Activated CD8-positive, alpha-beta memory T cell treated with anti-CD3 and anti-CD28 coated beads for 1 hour (primary cell): ENCODE measurements at places on chromosomes 7 and 10.

DNA sequence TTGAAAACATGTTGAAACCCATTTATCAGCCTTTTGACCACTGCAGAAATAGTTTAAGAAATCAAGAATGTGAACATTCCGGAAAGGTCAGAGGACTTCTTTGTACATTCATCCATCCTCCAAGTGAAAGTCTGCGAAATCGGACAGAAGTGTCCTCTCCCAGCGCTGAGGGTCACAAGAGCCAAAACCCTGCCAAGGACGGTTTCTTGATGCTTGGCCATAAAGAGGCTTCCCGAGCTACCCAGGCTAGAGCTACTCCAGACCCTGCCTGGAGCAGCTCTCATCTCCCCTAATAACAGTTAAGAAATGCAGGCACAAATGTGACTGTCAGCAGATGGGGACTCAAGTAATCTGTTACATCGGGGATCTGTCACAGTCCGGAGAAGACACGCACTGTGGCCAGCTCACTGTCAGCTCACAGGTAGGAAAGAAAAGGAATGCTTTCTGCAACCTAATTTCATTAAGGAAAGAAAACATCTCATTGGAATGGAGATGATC is 4.5 kb upstream of the CYTH3 start:
- no peak for DNase-seq

GRCh38 chr10:74738052-74738451 is 88.3 kb upstream of the KAT6B start:
- DNase-seq, result no peak

DNA sequence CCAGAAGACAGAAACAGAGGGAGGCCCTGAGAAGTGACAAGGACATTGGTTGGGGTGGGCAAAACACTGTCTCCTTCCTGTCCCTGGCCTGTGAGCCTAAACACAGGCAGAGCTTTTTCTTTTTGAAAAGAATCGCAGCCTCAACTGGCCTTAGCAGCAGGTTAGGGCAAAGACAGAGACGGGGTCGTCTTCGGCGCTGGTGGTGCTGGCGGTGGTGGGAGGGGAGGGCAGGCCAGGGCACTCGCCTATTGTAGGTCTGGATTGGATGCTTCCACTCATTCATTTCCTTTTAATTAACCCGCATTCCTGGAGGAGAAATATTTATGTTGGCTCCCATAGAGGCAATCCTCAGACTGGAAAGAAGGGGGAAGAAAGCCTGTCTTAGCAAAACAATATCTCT is 22.6 kb downstream of the WNT8B start:
- DNase-seq, result no peak

DNA sequence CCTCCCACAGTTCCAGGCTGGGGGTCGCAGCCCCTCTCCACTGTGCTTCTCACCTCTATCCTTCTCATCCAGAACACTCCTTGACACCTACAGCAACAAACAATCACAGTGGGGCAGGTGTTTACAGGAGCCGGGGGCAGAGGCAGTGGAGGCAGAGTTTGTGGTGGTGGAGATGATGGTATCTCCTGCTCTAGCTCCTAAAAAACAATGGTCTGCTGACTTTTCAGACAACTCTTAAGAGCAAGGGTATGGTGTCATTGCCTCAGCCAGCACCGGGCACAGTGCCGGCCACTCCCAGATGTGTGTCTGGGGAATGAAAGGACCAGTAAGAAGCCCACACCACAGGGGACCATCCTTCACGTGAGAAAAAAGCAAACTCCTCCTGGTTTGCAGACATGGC is 36.3 kb upstream of the ANTXRL start:
- DNase-seq, result no peak

- no peak for DNase-seq
These were observed 62.3 kb upstream of the CCDC6 start for GRCh38 chr10:59968705-59969104.

GRCh38 chr7:25031432-25031831 is 51.5 kb upstream of the OSBPL3 start:
- DNase-seq, result no peak

DNA sequence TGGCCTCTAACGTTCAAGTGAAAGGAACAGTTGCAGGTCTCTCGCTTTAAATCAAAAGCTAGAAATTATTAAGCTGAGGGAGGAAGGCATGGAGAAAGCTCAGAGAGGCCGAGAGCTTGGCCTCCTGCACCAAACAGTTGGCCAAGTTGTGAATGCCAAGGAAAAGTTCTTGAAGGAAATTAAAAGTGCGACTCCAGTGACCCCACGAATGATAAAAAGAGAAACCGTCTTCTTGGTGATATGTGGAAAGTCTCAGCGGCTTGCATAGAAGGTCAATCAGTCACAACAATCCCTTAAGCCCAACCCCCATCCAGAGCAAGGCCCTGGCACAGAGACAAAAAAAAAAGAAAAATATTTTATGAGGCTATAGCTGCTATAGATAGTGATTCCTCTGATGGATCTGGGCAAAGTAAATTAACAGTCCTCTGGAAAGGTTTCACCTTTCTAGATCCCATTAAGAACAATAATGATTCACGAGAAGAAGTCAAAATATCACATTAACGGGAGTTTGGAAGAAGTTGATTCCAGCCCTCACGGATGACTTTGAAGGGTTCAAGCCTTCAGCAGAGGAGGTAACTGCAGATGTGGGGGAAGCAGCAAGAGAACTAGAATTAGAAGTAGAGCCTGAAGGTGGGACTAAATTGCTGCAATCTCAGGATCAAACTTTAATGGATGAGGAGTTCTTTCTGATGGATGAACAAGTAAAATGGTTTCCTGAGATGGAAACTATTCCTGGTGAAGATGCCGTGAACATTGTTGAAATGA is 42.5 kb upstream of the INPP5A start:
- DNase-seq, result no peak

- DNase-seq, result no peak
These were observed 35.9 kb upstream of the SFTPD start for GRCh38 chr10:79984851-79985250.

DNA sequence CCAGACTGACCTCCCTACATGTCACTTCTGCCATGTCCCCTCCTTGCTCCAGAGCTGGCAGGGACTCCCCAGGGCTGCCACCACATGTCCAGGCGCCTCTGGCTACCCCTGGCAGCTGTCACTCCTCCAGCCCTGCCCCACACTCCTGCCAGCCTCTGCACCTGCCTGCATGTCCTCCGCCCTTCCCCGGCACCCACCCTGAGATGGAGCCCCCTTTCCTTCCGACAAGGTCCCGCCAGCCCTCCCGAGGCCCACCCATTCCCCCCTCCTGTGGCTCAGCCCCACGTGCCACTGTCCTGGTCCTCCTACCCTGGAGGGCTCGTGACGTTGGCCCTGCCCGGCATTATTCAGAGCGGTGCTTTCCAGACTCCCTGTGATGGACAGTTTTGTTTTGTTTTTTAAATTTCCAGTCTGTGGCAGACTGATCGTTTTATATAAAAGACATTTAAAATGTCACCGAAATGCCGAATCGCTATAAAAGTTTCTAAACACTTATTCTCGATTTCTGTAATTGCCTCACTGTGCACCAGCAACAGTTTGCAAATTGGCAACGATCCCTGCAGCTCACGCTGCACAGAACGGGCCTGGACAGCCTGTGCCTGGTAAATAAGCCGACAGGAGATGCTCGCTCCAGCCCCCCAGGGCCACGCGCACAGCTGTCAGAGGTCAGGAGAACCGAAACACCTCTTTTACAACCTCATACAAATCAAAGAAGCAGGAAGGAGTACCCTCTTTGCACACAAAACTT is 111.1 kb upstream of the SH2B2 start:
- DNase-seq, result no peak
